Hair follicle dermal papilla cell (primary cell): ENCODE measurements at places on chromosomes 7 and 10. TPM values are rescaled to one million over a fixed set of nuclear protein-coding genes. Genes with fewer than 3 reads are reported as not detected.

ANKRD7 gene
- total RNA-seq = 2.9 and 3.1 TPM in 2 replicates

SMKR1 gene
- total RNA-seq = 0.12 and 0.32 TPM in 2 replicates

PDK4 gene
- 0.49 TPM in 2 replicates for total RNA-seq

GBX1 gene
- not detected in 2 replicates for total RNA-seq

ATOH7 gene
- total RNA-seq = not detected in 2 replicates

CACNA2D1 gene
- total RNA-seq = 34.0 and 40.4 TPM in 2 replicates

PGAM2 gene
- total RNA-seq = 0.24 and 0.32 TPM in 2 replicates

RAB19 gene
- not detected in 2 replicates for total RNA-seq

SLC16A9 gene
- total RNA-seq = under 0.01 TPM in 1 of 2 replicates, not detected in the other

INHBA gene
- 67.7 and 78.7 TPM in 2 replicates for total RNA-seq

DKK1 gene
- 5.5 and 11.9 TPM in 2 replicates for total RNA-seq

MMRN2 gene
- 1.5 and 1.6 TPM in 2 replicates for total RNA-seq

PHTF2 gene
- 30.0 and 30.2 TPM in 2 replicates for total RNA-seq

PSAP gene
- total RNA-seq = 758 and 826 TPM in 2 replicates

ZNF12 gene
- 23.3 and 27.9 TPM in 2 replicates for total RNA-seq

PPP1R17 gene
- not detected in 2 replicates for total RNA-seq

H2BK1 gene
- not detected in 2 replicates for total RNA-seq

DDIT4 gene
- 133 and 136 TPM in 2 replicates for total RNA-seq

YWHAG gene
- total RNA-seq = 113 and 116 TPM in 2 replicates

METTL27 gene
- 9.0 and 9.4 TPM in 2 replicates for total RNA-seq

CDHR1 gene
- total RNA-seq = under 0.01 and 0.12 TPM in 2 replicates

OPALIN gene
- not detected in 2 replicates for total RNA-seq

OR2A12 gene
- not detected in 2 replicates for total RNA-seq

AVPI1 gene
- total RNA-seq = 23.5 and 32.1 TPM in 2 replicates

LRRD1 gene
- total RNA-seq = 0.16 TPM in 1 of 2 replicates, not detected in the other

DLX6 gene
- not detected in 2 replicates for total RNA-seq

CFAP69 gene
- total RNA-seq = 6.1 and 12.2 TPM in 2 replicates

ACTL6B gene
- total RNA-seq = not detected in 2 replicates

OR2A42 gene
- total RNA-seq = under 0.01 TPM in 1 of 2 replicates, not detected in the other

SPAG6 gene
- not detected in 2 replicates for total RNA-seq

ENO4 gene
- total RNA-seq = 0.97 and 1.3 TPM in 2 replicates

PHYHIPL gene
- total RNA-seq = not detected in 2 replicates

ADIRF gene
- total RNA-seq = 10.4 and 24.4 TPM in 2 replicates

C10orf105 gene
- 1.1 and 1.2 TPM in 2 replicates for total RNA-seq

PTER gene
- total RNA-seq = 11.5 and 16.9 TPM in 2 replicates

FAM25A gene
- total RNA-seq = not detected in 2 replicates

SPAM1 gene
- total RNA-seq = not detected in 2 replicates

LIPK gene
- total RNA-seq = not detected in 2 replicates

FAS gene
- 76.9 and 77.9 TPM in 2 replicates for total RNA-seq

MRPS24 gene
- total RNA-seq = 80.2 and 90.2 TPM in 2 replicates
